H9 (cell line): ENCODE measurements at places on chromosomes 12 and 14.
A peak's percentile ranks its signal among the peaks of the same experiment; 100 is the strongest.

- no peaks in the 10 kb centered on the region for H3K36me3 ChIP-seq
- DNase-seq: peak; percentile 77
- H3K27ac ChIP-seq: no peak overlapping the region
- no peak overlapping the region for H3K4me3 ChIP-seq
These were observed 8.5 kb upstream of the ASCL1 start for GRCh38 chr12:102948941-102949352.

- no peak for DNase-seq
- no peaks in the 10 kb centered on the region for H3K27me3 ChIP-seq
- H3K4me1 ChIP-seq: no peaks in the 10 kb centered on the region
- H3K36me3 ChIP-seq: peaks cover 8% of the 10 kb centered on the region; the same call in 1 of the 2 replicates
- H3K27ac ChIP-seq: no peak overlapping the region
- no peak overlapping the region for H3K4me3 ChIP-seq
These were observed 45.7 kb upstream of the ITPR2 start for GRCh38 chr12:26878661-26879119.

DNA sequence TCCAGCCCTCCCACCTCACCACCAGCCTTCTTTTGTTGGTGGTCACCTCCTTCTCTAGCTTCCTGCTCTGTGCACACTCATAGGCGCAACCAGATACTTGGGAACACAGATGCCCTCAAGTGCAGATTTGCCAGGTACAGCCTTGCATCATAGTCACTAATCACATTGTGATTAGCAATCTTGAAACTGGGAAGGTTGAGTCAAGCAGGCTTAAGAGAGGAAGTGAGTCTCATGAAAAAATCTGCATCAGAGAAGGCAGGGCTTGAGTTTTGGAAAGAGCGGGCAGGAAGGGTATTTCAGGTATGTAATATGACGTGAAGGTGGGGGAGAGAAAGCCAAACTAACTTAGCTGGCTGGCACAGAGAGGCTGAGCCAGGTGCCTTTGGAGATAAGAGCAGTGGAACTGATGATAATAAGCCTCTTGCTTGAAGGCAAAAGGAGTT, 2.7 kb upstream of the RABGGTA start:
- no peak overlapping the region for H3K4me3 ChIP-seq
- H3K4me1 ChIP-seq: no peaks in the 10 kb centered on the region
- no peak overlapping the region for H3K27ac ChIP-seq
- H3K36me3 ChIP-seq: no peaks in the 10 kb centered on the region
- no peaks in the 10 kb centered on the region for H3K27me3 ChIP-seq

DNA sequence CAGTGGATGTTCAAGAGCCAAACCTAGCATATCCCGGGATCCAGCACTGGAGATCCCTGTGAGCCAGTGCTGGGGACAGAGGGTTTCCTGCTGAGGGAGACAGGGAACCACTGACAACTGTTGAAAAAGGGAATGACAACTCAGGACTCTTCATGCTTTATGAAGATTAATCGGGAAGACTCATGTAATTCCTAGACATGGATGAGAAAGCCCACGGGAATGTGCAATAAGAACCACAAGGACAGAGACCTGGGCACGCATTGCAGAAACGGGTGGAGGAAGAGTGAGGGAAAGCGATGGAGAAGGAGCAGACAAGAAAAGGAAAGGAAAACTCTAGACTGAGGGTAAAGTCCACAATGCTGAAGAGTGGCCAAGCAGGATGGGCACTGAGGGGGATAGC, 296.0 kb downstream of the PCNX1 start:
- no peak overlapping the region for H3K4me3 ChIP-seq
- H3K4me1 ChIP-seq: no peaks in the 10 kb centered on the region
- H3K27me3 ChIP-seq: no peaks in the 10 kb centered on the region

GRCh38 chr12:49962861-49963765, 1.4 kb downstream of the AQP5 start:
- no peaks in the 10 kb centered on the region for H3K36me3 ChIP-seq
- peaks cover 9% of the 10 kb centered on the region; the same call in 1 of the 2 replicates for H3K4me1 ChIP-seq
- no peak overlapping the region for H3K27ac ChIP-seq
- peaks cover 12% of the 10 kb centered on the region for H3K27me3 ChIP-seq
- peak overlapping the region; percentile 54; the same call in 1 of the 3 replicates for H3K4me3 ChIP-seq

DNA sequence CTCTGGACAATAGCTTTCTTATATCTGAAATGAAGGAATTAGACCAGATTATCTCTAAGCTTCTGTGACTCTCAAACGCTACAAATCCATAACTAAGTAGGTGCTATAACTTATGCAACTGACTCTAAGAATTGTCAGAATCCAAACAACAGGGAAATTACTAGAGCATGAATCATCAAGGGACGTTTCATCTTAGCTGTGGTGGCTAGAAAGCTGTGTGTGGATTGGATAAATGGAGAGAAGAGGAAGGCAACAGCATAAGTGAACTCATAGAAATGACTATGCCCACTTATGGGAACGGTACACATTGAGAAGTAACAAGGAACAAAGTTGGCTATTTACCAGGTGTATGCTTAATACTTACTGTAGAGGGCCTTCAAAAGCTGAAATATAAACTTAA, 96.0 kb upstream of the NEDD1 start:
- no peak for DNase-seq
- H3K36me3 ChIP-seq: no peaks in the 10 kb centered on the region
- H3K27ac ChIP-seq: no peak overlapping the region
- no peaks in the 10 kb centered on the region; the same call in 1 of the 2 replicates for H3K27me3 ChIP-seq

DNA sequence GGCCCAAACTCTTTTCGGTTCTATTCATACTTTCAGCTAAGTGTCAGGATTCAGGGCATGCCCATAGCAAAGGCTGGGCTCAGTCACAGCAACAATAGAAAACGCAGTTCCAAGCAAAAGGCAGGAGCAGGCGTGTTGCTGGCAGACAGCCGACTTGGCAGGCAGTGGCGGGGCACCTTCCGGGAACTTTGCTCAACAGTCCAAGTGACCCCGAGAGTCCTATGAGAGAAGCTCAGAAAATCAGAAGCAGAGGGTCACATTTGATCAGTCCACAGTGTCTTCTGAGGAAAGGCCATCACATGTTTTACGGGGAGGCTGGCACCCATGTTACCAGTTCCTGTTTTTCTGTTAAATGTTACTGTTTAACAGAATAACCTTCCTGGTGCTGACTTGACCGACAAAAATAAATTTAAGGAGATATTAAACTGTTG, 115.0 kb downstream of the DACT1 start:
- peaks cover 9% of the 10 kb centered on the region; the same call in 1 of the 2 replicates for H3K4me1 ChIP-seq
- H3K36me3 ChIP-seq: no peaks in the 10 kb centered on the region
- no peak for DNase-seq
- no peak overlapping the region for H3K27ac ChIP-seq

DNA sequence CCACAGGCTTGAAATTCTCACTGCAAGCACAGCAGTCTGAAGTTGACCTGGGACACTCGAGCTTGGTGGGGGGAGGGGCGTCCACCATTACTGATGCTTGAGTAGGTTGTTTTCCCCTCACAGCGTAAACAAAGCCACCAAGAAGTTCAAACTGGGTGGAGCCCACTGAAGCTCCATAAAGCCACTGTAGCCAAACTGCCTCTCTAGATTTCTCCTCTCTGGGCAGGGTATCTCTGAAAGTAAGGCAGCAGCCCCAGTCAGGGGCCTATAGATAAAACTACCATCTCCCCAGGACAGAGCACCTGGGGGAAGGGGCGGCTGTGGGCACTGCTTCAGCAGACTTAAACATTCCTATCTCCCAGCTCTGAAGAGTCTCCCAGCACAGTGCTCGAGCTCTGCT, 31.7 kb upstream of the ST8SIA1 start:
- no peak overlapping the region for H3K4me3 ChIP-seq
- no peak for DNase-seq
- H3K4me1 ChIP-seq: no peaks in the 10 kb centered on the region
- 0 out of 2 replicates have a peak, but pooled peaks cover 5% of the 10 kb centered on the region for H3K36me3 ChIP-seq
- H3K27me3 ChIP-seq: no peaks in the 10 kb centered on the region

- no peaks in the 10 kb centered on the region for H3K4me1 ChIP-seq
- no peaks in the 10 kb centered on the region for H3K27me3 ChIP-seq
- no peak overlapping the region for H3K4me3 ChIP-seq
- no peak overlapping the region for H3K27ac ChIP-seq
These were observed 101.1 kb upstream of the DCD start for GRCh38 chr12:54749191-54749818.

DNA sequence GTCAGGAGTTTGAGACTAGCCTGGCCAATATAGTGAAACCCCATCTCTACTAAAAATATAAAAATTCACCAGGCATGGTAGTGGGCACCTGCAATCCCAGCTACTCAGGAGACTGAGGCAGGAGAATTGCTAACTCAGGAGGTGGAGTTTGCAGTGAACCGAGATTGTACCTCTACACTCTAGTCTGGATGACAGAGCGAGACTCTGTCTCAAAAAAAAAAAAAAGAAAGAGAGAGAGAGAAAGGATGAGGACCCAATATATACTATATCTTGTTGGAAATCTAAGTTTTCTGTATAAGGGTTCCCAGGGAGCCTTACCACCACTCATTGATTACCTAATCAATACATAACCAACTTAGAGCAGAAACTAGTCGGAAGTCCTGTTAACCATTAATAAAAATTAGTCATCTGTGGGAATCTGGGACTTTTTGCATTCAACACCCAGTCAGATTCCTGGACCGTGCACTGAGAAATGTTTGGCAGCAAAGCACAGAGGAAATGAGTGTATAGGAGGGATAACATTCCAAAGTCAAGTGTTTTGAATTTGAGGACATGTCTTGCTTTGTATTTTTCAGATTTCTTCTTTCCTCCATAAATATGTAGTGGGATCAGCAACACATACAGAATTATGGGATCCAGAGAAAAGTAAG, 44.8 kb upstream of the NR2C1 start:
- H3K27ac ChIP-seq: no peak overlapping the region
- DNase-seq: no peak
- H3K36me3 ChIP-seq: peaks cover 26% of the 10 kb centered on the region
- H3K4me1 ChIP-seq: peaks cover 2% of the 10 kb centered on the region; the same call in 1 of the 2 replicates
- no peak overlapping the region for H3K4me3 ChIP-seq

DNA sequence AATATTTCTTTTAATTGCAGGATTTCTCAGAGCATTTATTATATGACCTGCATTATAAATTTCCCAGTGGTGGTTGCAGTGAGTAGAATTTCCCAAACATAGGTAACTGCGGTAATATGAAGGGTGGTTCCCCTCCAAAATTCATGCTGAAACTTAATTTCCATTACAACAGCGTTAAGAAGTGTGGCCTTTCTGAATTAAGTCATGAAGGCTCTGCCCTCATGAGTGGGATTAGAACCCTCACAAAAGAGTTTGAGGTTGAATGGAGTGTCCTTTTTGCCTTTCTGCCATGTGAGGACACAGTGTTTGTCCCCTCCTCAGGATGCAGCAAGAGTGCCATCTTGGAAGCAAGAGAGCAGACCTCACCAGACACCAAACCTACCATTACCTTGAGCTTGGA, 233.6 kb downstream of the KTN1 start:
- H3K36me3 ChIP-seq: peaks cover 27% of the 10 kb centered on the region
- no peaks in the 10 kb centered on the region for H3K4me1 ChIP-seq
- no peaks in the 10 kb centered on the region for H3K27me3 ChIP-seq
- no peak overlapping the region for H3K27ac ChIP-seq

DNA sequence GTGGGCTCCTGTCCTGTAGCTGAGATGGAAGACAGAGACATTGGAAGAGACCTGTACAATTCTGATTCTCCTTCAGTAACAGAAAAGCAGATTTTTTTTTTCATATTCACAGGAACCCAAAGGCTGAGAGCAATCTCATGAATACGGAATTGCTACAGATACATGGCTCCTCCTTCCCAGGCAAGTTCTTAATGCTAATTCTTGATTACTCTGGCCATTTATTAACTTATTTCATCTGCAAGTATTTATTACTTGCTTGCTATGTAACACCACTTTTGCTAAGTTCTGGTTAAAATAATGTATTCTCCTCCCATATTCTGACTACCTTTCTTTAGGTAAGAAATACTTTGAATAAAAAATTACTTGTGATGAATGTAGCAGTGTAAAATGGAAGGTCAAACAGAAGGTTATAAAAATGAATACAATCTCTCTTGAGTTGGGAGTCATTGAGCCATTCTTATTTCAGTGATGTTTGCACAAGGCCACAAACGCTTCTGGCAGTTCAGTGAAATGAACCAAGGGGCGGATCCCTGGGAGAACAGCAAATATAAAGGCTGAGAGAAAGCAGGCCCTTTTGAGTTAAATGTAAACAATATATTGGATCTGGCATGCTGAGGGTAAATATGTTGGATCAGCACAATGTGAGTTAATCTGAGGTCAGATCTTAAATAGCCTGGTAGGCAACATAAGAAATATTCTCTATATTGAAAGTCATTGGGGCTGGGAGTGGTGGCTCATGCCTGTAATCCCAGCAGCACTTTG, 37.6 kb downstream of the MUCL1 start:
- no peaks in the 10 kb centered on the region for H3K36me3 ChIP-seq
- DNase-seq: no peak
- H3K27ac ChIP-seq: no peak overlapping the region
- no peaks in the 10 kb centered on the region for H3K27me3 ChIP-seq

- no peaks in the 10 kb centered on the region; the same call in 1 of the 2 replicates for H3K27me3 ChIP-seq
- peaks cover 2% of the 10 kb centered on the region; the same call in 1 of the 2 replicates for H3K4me1 ChIP-seq
- no peaks in the 10 kb centered on the region for H3K36me3 ChIP-seq
- no peak overlapping the region for H3K27ac ChIP-seq
These were observed 428.1 kb downstream of the ZFP36L1 start for GRCh38 chr14:68364792-68365192.

- H3K4me3 ChIP-seq: no peak overlapping the region
- peaks cover 84% of the 10 kb centered on the region for H3K36me3 ChIP-seq
- H3K4me1 ChIP-seq: no peaks in the 10 kb centered on the region
- DNase-seq: no peak
- H3K27ac ChIP-seq: no peak overlapping the region
- H3K27me3 ChIP-seq: no peaks in the 10 kb centered on the region
These were observed 31.2 kb downstream of the FBXO21 start for GRCh38 chr12:117158911-117159553.

GRCh38 chr12:13032164-13032563, 12.0 kb upstream of the FAM234B start:
- DNase-seq: no peak
- H3K27me3 ChIP-seq: no peaks in the 10 kb centered on the region
- no peaks in the 10 kb centered on the region for H3K36me3 ChIP-seq
- peaks cover 6% of the 10 kb centered on the region for H3K4me1 ChIP-seq
- H3K4me3 ChIP-seq: no peak overlapping the region

GRCh38 chr12:6939191-6939540, 4.5 kb upstream of the RNU7-1 start:
- H3K27me3 ChIP-seq: no peaks in the 10 kb centered on the region
- DNase-seq: no peak
- H3K4me1 ChIP-seq: no peaks in the 10 kb centered on the region
- no peak overlapping the region for H3K27ac ChIP-seq

GRCh38 chr12:74334780-74335179, 202.9 kb upstream of the ATXN7L3B start:
- H3K4me3 ChIP-seq: no peak overlapping the region
- no peak overlapping the region for H3K27ac ChIP-seq
- H3K27me3 ChIP-seq: no peaks in the 10 kb centered on the region
- no peaks in the 10 kb centered on the region for H3K36me3 ChIP-seq
- no peaks in the 10 kb centered on the region for H3K4me1 ChIP-seq
